ENCODE measurements at places on chromosomes 1 and 21.

GRCh38 chr1:208129487-208129886 is 114.7 kb downstream of the PLXNA2 start:
- DNase-seq, result no peak

- peak; percentile 91 for DNase-seq
These were observed 8.7 kb upstream of the PIK3C2B start for GRCh38 chr1:204503122-204503912.

DNA sequence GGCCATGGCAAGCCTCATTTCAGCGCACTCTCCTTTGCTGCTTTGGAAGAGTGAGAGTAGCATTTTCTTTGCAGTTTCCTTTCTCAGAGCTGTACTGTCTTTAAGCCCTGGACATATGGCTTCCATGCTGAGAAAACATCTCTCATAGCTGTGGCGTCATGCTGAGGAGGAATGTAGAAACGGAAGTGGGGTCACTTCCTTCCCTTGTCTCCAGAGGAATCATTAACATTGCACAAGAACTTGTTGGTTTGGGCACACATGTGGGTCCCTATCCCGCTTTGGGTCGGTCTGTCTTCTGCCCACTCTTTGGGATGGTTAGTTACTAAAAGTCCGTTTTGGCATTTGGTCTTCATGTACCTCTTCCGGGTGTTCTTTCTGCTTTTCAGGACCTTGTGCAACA is 5.6 kb downstream of the MFN2 start:
- DNase-seq, result peak; percentile 64

DNA sequence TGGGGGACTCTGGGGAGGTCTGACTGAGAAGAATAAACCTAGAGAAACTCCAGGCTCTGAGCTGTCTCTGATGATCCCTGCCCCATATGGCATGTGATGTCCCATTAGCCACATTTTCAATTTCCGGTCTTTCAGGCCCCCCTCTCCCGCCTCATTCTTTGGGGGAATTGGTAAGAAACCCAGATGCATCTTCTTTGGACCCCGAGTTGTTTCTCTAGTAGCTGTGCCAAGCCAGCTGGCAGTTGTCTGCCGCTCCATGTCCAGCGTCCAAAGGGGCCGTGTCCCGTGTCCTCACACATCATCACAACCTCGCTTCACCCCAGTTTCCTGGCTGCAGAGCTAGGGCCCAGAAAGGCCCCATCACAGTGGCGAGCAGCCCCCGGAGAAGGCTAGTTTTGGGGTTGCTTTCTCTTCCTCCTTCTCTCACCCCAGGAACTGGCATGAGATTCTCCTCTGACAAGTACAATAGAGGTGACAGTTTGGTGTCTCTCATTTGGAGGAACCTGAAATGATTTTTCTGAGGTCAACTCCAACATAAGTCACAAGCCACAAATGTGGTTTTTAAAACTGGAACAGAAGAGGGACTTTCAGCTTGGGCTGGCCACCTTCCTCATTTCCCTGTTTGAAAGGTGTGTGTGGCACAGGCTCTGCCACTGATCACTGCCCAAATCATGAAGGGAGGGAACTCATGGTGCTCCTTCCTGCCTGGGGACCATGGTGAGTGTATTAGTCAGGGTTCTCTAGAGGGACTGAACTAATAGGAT is 6.4 kb upstream of the GPR157 start:
- DNase-seq, result peak; percentile 53

DNA sequence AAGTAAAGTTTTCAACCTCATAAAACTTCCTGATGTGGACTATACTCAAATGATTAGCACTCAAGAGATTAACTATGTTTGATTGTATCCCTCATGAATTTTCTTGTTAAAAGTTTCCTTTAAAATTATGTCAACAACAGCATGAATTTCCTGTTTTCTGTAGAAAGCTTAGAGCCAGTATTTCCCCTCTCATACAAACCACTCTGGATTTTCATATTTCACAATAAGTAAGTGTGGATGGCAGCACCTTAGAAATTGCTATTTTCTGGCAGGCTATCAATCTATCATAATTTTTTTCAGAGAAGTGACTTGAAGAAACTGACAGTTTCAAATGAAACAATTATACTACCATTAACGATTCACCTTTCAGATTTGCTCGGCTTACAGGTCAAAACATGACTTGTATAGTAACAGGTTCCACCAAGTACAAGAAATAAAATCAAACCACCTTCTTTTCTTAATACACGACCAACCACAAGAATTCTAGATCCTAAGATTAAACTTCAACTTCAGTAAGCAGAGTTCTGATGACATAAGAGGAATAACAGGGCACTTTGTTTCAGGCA is 20.8 kb downstream of the ELK4 start:
- peak; percentile 55 for DNase-seq

DNA sequence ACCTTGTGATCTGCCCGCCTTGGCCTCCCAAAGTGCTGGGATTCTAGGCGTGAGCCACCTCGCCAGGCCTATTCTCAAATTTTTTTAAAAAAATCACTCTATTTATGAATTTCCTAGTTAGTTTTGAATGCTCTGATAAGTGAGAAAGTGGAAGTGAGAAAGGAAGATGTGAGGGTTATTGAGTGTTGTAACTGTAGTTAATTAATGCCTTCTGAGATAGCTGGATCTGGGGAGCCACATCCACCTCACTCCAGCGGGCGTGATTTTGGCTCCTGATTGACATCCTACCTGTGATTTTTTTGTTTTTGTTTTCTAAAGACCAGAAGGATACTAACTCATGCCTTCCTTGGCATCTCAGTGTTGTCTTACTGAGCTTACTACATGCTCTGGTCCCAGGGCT is 65.6 kb downstream of the ST3GAL3 start:
- no peak for DNase-seq

DNA sequence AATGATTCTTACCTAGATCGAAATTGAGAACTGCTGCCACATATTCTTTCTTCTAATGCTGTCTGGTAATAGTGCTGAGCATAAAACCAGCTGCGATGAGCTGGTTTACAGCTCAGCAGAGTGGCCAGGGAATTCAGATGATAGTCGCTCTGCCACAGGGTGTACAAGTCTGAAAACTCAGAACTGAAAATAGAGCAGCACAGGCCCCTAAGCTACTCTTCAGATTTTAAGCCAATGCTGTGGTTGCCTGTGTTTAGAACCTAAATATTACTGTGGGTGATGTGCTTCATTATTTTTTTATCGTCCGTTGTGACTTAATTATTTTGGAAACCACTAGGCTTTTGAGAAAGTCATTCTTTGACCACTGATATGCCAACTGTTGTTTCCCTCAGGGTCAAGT is 152.0 kb downstream of the ADGRL4 start:
- no peak for DNase-seq

- DNase-seq, result no peak
These were observed 13.5 kb upstream of the AXDND1 start for GRCh38 chr1:179352236-179352635.

- DNase-seq, result peak; percentile 60
These were observed 8.9 kb downstream of the VPS26C start for GRCh38 chr21:37257967-37258877.

DNA sequence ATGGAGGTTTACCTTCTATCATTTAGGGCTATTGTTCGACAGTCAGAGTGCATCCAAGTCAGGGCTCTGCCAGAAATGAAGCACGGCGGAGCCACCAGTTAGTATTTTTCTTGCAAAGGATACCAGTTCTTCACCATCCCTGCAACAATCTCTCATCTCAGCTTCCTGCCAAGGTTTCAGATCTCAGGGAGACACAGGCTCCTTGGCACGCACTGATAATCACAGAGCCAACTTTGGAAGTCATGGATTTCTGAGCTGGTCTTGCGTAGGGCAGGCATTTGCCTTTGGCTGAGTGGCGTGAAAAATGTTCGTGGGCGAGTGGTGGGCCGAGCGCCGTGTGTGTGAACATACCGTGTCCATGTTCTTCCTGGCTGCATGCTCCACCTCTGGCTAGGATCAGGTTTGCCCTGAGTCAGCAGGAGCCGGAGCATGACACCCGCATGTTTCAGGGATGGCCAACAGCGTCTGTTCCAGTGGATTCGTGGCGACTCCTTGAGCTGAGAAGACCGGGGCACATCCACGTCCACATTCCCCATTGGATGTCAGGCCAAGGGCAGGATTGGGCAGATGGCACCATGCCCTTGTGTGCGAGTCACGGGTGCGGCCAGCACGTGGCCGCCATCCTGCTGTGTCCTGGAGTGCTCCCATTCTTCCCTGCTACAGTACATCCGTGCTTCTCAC is 118.5 kb upstream of the C1orf174 start:
- DNase-seq, result no peak

- no peak for DNase-seq
These were observed 753 bp downstream of the C1orf210 start for GRCh38 chr1:43284546-43285110.

DNA sequence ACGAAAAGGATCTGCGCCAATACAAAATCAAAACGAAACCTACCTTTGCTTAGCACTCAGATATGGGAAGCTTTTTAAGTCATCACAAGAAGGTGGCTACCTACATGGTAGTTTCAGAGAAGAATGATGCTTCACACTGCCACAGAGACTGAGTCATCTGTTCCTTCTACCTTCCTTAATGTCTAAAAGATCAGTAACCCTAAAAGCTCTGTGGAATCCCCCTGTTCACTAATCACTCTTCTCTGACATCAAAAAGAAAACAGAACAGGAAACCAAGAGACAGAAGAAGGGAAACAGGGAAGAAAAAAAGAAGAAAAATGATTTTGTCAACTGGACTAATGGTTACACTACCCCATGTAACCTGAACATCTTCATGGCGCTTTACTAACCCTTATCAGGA is 177.2 kb downstream of the SMYD3 start:
- no peak for DNase-seq

DNA sequence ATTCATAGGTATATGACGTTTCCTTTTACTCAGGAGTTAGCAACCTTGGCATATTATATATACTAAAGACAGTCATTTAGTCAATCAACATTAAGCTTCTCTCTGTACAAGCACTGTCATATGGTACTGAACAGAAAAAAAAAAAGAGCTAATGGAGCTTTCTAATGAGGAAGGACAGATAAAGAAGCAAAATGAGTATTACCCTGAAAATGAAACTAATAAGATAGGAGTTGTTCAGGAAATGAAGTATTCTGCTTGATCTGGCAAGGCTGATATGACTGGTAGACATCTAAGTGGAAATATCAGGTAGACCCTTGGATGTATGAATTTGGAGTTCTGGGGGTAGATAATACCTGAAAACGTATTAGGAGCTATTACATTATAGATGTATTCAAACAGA is 4.3 kb upstream of the IKBKE start:
- no peak for DNase-seq

DNA sequence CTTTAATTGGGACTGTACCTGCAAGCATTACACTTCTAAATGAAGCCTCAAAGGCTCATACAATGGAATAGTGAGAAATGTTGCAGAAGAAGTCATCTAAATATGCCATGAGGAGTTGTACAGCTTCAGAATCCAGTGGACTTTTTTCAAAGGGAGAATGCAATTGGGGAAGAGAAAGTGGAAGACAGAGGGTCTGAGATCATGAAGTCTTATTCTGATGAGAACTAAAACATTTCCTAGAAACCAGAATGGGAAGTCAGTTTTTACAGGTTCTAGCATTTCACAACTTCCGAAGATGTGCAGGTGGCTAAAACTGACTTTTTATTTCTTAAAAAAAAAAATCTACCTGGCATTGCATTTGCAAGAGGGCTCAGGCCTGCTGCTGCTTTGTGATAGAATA is 424.4 kb upstream of the RUNX1 start:
- DNase-seq, result peak; percentile 68

DNA sequence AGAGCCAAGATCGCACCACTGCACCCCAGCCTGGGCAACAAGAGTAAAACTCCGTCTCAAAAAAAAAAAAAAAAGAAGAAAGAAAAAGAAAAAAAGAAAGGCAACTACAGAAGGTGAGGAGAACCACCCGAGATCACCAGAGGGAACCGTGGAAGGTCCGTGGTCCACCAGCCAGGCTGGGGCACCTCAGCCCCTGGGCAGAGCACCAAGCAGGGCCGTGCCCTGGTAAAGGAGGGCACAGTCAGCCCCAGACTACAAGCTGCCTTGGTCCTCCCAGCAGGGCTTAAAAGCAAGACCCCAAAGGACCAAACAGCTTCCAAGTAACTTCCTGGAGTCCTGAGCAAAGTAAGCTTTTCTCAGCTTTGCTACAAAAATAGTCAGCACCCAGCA is 8.8 kb upstream of the SAMD11 start:
- DNase-seq, result no peak

DNA sequence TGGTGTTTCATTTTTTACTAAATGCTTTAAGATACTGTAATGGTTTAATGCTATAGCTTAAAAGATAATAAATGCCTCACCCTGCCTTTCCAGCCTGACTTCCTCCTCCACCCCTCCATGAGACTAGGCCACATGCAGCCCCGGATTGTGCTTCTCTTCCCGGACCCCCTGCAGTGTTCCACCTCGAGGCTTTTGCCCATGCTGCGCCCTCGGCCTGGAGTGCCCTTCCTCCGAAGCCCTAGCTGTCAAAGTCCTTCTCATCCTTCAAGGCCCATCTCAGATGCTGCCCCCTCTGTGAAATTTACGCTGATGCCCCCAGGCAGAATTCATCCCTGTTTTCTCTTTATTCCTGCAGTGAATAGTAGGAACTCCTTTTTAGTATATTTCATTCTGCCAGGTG is 98.5 kb downstream of the ATP5PO start:
- DNase-seq, result no peak

- DNase-seq, result no peak
These were observed 355.0 kb upstream of the ESRRG start for GRCh38 chr1:217078078-217078690.

GRCh38 chr1:111602302-111602701 is 17.3 kb upstream of the RAP1A start:
- DNase-seq, result peak; percentile 25

DNA sequence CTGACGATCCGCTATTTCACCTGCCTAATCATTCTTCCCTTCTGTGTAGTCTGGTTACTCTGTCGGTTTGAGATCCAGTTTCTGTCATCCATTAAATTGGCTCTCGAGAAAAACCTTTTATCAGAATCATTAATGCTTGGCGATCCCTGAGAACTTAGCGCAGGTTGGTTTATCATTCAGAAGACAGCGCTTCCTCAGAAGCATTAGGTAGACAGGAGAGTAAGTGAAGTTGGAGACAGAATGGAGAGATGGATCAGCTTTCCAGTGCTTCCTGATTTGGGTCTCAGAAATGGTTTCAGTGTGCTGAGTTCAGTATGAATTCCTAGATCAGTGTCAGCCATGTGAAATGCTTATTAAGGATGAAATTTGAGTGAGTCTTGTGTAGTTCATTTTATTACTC is 1.3 kb downstream of the USP1 start:
- no peak for DNase-seq

DNA sequence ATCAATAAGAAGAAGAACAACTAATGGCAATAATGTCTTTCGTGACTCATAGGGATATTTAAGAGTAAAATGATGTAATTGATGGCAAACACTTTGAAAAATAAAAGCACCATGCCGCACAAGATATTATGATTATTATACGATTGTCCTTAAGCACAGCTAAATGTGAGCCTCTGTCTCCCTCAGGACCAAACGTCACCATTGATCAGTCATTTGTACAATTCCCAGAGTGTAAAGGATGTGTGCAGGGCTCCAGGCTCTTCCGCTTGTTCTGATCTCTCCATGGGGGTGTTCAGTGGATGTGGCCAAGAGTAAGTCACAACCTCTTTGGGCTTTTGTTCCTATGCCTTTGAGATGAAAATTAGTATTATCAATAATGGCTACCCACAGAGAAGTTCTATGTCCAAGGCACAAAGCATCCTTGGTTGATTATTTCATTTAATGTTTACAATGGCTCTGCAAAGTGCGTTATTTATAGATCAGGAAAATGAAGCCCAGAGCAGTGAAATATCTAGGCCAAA is 17.7 kb upstream of the C1orf87 start:
- no peak for DNase-seq

Data from suppressor macrophage treated with lipopolysaccharide for 1 hour (primary cell).